Activated CD8-positive, alpha-beta memory T cell treated with anti-CD3 and anti-CD28 coated beads, Interleukin-2, amount 50 U/mL, for 48 hours (primary cell): ENCODE measurements at places on chromosomes 3 and 15.

GRCh38 chr3:195455789-195456188 is 13.0 kb upstream of the ACAP2 start:
- DNase-seq = no peak

DNA sequence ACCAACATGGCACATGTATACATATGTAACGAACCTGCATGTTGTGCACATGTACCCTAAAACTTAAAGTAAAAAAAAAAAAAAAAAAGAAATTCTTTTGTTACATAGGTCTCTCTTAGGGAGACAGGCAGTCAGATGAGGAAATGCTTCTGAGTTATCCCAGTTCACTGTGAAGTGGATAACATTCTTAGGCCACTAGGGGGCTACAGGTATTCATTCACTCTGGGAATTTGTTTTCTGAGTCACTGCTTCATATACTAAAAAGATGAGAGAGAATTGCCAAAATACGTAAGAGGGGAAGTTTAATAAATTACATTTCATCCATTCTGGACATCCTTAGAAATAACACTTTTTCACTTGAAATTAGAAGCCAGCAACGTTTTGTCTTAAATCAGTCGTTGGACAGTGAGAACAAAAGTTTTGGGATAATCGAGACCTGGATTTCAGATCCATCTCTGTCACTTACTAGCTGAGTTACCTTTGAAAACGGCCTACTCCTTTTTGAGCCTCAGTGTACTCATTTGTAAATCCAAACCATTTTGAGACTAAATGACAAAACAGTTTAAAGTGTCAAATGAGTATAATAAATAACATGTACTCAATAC is 738.4 kb upstream of the ALCAM start:
- DNase-seq = no peak

- DNase-seq = no peak
These were observed 53.7 kb downstream of the CD47 start for GRCh38 chr3:108036984-108037741.

- DNase-seq = no peak
These were observed 1.3 kb downstream of the P2RY1 start for GRCh38 chr3:152836269-152836668.

DNA sequence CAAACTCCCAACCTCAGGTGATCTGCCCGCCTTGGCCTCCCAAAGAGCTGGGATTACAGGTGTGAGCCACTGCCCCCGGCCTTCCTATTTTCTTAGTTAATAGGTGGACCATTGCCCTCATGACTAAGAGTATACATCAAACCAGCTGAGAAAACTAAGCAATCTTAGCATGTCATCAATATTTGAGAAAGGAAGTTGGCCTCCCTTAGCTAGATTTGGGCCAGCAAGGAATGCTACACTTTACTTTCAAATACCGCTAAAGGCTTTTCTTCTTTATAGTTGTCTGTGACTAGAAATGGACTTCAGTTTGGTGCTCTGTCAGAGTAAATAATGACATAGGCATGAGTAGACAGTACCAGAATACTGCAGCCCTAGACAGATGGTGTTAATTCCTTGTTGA is 199.3 kb downstream of the GAP43 start:
- DNase-seq = no peak
